ENCODE measurements at places on chromosomes 12 and 14.

DNA sequence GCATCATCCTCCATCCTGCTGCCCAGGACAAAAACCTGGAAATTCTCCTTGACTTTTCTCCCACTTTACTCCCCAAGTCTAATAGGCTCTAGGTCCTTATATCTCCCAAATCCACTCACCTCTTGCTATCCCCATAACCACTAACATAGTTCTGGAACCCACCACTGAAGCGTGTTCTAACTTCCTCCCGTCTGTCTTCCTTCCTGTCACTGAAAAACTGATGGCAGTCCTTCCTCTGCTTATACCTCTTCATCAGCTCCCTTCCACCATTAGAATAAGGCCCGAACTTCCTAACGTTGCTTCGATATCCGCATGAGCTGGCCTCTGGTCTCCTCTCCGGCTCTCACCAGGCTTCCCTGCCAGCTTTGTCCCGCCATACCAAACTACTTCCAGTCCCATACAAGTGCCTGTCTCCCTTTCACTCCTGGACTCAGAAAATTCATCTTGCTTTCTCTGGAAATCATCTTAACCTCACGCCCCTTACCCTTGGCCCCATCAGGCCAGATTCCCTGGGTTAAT, 63.0 kb upstream of the BCL2L14 start:
- no peak for DNase-seq

DNA sequence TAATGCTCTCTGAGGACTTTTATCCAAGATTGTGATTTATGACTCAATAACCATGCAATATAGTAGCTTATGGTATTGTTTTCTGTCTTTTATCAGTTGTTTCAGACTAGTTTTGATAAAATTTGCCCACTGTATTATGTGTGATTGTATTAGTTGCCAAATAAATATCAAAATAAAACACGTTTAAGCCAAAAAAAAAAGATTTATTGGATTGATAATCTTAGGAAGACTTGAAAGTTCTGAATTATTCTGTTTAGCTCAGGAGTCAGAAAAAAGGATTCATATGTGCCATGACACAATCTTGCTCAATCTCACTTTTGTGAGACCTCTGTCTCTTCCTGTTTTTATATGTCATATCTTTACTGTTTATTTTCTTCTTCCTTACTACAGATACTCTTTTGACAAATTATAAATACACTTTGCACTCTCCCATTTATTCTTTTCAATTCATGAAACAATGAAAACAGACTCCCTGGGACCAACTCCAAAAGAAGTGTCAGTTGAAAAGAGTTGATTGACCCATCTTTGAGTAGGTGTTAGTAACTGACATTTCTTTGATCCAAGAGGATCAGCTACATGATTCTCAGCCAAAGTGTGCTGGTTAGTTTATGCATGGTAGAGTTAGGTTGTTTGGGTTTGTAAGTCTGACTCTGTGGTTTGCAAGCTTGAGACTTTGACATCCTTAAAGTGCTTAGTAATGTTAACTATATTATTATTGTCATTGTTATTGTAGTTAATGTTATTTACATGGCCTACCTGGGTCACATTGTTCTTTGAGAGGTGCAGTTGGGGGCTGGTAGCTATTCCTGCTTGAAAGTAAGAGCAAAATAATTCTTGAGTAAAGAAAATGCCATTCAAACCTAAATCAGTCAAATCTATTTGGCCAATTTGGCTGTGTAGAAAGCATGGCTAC, 2.5 kb downstream of the OR6C76 start:
- DNase-seq: no peak

DNA sequence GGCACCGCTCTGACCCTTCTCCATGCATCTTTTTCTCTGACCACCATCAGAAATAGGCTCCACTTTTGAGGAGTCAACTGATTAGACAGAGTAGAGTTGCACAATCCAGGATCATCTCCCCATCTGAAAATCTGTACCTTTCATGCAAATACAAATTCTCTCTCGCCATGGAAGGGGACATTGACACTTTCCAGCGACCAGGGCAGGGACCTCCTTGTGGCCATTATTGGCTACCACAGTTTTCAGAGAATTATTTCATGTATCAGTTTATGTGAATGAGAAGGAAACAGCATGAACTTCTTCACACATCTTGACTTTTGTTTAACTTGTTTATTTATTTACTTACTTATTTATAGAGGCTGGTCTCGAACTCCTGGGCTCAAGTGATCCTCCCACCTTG, 13.8 kb upstream of the RAN start:
- DNase-seq: no peak

DNA sequence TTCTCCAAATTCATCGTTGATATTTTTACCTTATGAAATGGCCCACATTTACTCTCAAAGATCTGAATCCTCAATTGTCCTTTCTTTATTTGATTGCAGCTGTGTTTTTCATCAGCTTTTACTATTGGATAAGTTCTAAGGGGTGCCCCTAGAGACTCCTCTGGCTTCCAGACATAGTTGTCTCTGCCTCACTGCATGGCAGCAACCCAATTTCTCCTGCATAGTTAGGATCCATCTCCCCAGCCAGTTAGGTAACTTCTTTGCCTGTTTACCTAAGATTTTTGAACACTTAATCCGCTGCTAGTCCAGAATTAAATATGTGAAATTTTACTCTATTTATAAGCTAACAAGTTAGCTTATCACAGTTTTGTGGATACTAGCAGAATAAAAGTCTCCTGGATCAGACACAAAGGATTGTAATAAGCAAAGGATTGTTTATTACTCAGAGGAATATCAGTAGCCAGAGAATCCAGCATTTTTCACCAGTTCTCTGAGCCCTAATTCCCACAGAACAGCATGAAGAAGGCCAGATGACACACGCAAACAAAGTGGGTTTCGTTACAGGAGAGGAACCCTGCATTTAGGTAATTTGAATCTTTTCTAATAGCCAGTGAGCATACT, 101.1 kb downstream of the BBS10 start:
- no peak for DNase-seq

DNA sequence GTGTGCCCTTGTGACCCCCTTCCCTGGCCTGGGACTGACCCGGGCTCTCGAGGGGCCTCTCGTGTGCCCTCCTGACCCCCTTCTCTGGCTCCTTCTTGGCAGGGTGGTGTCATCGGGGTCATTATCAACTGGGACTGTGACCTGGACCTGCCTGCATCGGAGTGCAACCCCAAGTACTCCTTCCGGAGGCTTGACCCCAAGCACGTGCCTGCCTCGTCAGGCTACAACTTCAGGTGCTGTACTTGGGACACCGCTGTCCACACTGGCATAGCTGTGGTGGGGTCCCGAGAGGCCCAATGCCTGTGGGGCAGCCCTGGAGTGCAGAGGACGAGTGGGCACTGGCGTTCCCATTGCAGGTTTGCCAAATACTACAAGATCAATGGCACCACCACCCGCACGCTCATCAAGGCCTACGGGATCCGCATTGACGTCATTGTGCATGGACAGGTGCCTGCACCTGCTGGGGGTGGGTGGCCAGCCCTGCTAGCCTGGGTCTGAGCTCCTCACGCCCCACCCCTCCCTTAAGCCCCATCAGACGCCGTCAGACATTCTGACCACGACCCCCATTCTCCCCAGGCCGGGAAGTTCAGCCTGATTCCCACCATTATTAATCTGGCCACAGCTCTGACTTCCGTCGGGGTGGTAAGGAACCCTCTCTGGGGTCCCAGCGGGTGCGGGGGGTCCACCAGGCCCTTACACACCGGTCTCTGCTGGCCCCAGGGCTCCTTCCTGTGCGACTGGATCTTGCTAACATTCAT, 2.5 kb downstream of the P2RX2 start:
- DNase-seq: no peak

GRCh38 chr12:75086091-75087038, 123.3 kb downstream of the KCNC2 start:
- DNase-seq: peak; percentile 13

GRCh38 chr14:50501642-50502041, 30.7 kb downstream of the MAP4K5 start:
- DNase-seq: peak; percentile 81

DNA sequence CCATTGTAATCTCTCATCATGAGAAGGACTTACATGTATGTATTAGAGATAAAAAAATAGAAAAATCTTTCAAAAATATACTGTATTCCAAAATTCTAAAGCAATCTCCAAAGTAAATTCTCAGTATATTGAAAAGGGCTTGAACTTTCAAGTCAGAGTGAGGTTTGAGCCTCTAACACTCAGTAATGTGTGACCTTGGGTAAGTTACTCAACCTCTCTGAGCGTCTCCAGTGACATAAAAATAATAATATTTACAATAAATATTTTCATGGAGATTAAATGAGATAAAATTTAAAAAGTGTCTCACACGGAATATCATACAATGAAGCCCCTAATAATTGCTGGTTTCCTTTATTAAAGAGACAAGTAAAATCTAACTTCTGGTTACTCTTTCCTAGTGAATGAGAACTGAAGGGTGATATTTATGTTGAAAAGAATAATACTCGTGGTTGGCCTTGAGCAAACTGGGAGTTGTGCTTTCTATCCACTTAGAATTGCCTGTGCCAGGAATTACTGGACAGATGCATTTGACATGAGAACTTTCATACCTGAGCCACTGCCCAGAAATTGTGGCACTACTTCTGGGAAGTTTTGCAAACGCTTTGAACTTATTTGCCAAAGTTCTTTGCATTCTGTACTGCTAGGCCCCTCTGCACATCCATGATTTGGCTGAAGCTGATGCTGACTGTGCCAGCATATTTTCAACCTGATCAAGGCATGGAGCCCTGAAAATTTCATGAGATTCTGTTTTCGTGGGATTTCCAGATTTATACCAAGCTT, 933.7 kb downstream of the GALC start:
- no peak for DNase-seq

DNA sequence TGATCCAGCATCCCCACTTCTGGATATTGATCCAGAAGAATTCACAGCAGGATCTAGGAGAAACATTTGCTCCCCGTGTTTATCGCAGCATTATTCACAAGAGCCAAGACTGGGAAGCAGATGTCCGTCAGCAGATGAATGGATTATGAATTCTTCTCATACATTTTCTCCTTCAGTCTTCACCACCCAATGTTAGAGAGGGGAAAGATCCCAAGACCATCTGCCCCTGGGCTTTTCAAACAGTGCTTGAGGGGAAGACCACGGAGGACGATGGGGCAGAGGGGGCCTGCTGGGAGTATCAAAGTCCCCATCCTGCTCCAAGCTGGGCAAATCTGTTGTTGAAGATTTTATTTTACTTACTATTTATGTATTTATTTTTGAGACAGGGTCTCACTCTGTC, 41.1 kb downstream of the SERPINA3 start:
- DNase-seq: no peak

- DNase-seq: no peak
These were observed 206.5 kb upstream of the KRR1 start for GRCh38 chr12:75717902-75718301.

DNA sequence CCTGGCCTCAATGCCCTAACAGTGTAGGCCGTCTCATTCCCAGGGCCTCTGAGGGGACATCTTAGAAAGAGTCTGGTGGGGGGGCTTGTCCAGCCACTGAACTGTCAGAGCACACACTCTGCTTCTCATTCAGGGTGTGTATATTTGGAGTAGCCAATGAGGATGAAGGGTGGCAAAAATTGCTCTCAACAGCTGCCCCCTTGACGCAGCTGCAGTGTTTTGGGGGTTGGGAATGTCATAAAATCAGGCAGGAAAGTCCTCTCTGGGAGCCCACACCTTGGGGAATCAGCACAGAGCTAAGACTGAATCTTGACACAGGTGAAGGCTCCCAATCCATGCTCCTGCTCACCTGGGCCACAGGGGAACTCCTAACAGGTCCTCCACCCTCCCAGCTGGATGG, 1.5 kb downstream of the RASAL1 start:
- no peak for DNase-seq

- peak; percentile 15 for DNase-seq
These were observed 120.5 kb downstream of the TBC1D30 start for GRCh38 chr12:64944966-64945365.
